ENCODE measurements at places on chromosomes 1 and 21.

DNA sequence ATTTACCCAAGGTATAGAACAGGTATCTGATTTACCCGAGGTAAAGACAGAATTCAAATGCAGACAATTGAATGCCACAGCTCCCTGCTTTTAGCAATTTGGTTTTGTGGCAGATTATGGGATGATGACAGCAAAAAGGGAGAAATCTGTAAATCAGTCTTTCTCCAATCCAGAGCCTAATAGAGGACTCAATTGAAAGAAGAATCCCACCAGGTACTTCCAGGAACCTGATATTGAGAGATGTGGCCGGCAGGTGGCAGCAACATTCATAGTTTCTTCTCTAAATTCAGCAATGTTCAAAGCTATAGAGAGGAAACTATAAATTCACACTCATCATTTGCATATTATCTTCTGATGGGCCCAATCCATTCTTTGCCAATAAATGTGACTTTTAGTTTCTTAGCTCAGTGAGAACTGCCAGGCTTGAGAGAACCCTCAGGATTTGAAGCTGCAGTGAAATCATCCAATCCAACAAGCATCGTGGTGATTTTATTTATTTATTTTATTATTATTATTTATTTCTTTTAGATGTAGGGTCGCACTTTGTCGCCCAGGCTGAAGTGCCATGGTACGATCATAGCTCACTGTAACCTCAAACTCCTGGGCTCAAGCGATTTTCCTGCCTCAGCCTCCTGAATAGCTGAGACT, 9.8 kb upstream of the PHACTR4 start:
- peak; percentile 48 for DNase-seq

GRCh38 chr1:30353637-30354036, 369.7 kb downstream of the MATN1 start:
- no peak for DNase-seq

DNA sequence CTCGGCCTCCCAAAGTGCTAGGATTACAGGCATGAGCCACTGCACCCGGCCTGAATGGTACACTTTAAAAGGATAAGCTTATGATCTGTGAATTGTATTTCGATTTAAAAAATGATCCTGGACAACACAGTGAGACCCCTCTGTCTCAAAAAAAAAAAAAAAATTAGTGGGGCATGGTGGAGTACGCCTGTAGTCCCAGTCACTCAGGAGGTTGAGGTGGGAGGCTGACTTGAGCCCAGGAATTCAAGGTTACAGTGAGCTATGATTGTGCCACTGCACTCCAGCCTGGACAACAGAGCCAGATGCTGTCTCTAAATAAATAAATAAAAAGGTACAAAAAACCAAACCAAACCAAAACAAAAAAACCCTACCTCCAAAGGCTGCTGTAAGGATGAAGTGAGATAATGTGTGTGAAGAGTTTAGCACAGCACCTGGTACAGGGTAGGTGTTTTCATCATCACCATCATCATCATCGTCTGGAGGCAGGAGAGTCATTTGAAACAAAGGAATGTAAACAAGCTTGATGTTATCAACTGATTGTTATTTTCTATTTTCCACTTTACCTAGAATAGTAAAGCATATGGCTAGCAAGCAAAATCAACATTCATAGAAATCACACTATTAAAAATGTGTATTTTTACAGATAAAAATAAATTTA, 22.5 kb upstream of the HTR1D start:
- no peak for DNase-seq

DNA sequence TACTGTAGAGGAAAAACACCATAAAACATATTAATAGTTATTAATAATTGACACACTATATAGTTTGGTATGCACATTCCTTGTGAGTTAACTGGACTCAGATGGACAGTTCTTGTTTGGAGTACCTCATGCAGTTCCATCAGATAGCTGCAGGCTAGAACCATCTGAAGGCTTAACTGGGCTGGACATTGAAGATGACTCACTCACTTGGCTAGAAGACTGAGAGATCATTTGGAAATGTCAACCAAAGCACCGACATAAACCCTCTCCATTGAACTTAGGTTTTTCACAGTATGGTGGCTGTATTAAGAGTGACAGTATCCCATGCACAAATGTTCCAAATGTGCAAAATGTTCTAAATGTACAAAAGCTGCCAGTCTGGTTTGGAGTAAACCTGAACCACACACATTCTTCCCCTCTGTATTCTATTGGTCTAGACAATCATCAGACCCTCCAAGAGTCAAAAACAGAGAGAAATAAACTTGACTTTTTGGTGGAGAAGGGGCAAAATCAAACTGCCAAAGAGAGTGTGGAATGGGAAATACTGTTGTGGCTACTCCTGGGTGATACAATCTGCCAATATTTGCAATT, 708.4 kb downstream of the KCNT2 start:
- no peak for DNase-seq

DNA sequence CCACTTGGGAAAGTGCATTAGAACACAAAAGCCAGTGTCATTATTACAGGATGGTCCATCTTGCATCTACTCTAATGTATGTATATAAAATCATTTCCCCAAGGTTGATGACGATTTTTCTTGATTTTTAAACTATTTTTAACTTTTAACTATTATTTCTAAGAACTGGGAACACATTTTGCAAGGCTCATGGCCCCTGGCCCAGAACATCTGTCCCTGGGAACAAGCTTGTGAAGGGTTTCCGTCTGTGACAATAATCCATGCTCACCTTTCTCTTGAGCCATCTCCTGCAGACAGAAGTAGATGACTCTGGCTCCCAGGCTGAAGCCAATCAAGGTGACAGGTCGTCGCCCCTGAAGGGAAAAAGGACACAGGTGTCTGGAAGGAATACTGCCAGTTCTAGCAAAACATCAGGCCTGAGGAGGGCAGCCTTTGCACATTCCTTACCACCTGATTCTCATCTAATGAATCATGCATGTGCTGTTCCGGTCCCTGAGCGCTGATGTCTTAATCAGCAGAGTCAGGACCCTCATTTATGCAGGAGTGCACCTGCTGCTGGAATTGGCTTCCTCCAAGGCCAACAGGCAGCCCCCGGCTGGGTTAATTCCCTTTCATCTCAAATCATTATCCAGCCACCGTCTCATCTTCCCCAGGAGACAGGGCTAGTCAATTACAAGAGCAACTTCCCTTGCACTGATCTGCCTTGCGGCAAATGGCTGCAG, 62.5 kb downstream of the TMCO4 start:
- DNase-seq, result no peak

- no peak for DNase-seq
Observed at GRCh38 chr1:179107706-179108629, 26.1 kb downstream of the TOR3A start.

DNA sequence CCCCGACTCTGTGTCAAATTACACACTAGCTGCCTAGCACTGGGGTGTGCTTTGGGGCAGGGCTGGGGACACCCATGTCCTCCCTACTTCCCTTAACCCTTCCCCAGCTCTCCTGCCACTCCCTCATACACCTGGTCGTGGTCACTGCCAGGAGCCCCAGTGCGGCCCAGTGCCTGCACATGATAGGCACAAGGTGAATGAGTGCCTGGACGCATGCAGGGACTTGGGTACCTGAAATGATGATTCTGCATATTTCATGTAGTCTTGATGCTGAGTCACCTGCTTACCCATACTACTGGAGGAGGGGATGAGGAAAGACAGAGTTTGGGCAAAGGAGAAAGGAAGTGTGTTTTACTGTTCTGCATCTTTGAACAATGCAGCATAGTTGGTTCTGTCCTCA, 1.5 kb upstream of the VANGL2 start:
- no peak for DNase-seq

- DNase-seq, result no peak
Observed at GRCh38 chr1:223018534-223018933, 124.5 kb downstream of the TLR5 start.

DNA sequence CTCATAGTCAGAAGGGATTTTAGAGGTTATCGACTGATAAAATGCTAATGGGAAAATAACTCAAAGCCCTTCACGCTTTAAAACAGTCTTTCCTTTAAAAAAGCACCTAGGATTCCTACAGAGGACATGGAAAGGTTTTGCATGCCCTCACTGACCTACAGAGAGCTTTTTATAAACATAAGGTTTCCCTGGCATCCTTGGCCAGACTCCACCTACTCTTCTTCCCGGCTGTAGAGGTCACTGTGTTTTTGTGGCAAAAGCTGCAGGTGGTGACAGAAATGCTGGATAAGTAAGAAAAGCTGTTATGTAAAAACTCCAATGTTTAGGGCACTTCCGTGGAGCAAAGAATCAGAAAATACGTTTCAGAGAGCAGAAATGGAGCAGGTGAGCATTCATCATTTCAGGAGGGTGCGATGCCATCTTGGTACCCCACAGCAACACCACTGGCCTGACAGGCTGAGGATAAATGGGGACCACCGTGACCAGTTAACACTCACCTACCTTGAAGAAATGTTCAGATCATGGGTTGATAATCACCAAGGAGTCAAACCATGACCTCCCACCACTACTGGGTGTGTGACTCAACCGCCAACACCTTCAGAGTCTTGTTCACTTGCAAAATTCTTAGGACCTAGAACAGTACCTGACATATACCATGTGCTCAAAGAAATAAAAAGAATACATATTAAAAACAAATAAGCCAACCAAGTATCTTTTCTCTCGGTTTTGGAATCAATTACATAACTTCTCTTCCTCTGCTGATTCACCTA, 46.6 kb downstream of the SSBP3 start:
- no peak for DNase-seq

GRCh38 chr1:88979054-88979748, 13.2 kb downstream of the KYAT3 start:
- no peak for DNase-seq

DNA sequence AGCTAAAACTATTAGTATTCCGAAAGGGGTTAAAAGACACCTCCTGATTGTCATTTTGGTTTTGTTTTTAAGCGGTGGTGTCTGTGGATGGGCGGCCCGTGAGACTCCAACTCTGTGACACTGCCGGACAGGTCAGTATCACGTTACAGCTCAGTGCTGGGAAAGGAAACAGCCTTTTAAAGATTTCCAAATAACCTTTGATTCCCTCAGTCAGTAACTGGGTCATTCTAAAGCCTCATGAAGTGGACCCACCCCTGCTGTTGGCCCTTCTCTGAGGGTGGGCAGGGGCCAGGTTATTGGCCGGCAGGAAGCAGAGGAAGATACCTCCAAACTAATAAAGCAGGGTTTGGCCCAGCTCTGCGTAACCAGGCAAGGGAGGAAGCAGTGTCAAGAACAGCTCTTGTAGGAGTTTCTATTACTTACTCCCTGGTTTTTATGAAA, 2.3 kb downstream of the RHOU start:
- no peak for DNase-seq

DNA sequence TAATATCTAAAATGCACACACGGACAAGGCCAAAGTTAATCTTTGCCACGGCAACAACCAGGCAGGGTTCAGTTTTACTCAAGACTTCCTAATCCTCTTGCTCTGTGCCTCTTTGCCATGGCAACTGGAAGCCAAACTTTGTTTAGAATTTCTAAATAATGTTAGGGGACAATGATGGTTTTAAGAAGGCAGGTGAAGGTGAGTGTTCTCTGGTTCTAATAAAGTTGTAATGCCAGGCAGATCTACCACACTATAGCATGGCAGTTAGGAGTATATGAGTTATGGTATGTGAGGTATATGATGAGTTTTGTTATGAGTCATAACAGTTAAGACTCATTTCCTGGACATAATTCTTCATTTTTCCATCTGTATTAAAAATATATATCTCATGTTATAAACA, 2.7 kb downstream of the PTPRC start:
- no peak for DNase-seq

- no peak for DNase-seq
Observed at GRCh38 chr1:72283307-72284083, 1.2 kb upstream of the NEGR1 start.

GRCh38 chr1:91754348-91754747, 131.6 kb downstream of the TGFBR3 start:
- peak; percentile 6 for DNase-seq

- DNase-seq, result no peak
Observed at GRCh38 chr1:234969581-234970400, 158.8 kb downstream of the TOMM20 start.

GRCh38 chr1:53448241-53448841, 10.9 kb upstream of the DMRTB1 start:
- DNase-seq, result no peak

GRCh38 chr1:199948587-199949280, 78.8 kb upstream of the NR5A2 start:
- no peak for DNase-seq

DNA sequence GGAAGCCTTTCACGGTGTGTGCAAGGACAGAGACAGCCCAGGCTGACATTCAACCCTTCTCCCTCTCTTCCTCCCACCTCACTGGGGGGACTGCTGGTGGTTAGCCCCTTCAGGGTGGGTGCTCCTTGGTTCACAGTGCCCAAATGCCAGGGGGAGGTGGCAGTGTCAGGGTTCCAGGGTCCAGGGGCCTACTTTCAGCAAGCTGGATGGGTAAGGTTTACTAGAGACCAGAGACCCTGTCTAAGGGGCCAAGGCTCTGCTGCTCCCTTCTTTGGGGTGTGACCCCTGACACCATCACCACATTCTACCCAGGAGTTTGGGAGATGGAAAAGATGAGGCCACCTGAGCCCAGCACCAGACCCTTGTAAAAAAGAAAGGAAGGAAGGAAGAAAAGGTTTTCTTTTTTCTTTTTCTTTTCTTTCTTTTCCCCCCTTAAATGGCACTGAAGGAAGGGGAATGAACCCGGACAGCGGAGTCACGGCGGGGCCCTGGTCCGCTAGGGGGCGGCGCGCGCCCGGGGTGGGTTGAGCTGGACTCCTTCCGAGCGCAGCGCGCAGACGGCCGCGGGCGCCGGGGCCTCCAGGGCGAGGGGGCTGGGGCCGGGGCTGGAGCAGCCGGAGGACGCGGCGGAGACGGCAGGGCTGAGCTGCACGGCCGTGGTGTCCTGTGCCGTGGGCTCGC, 18.8 kb downstream of the KNCN start:
- DNase-seq, result peak; percentile 32

- no peak for DNase-seq
Observed at GRCh38 chr1:116667575-116668105, at the start of gene IGSF3. Gene IGSF3, minus strand, starts transcription at chr1:116667733. Its CDS starts 1,407 bp downstream, at chr1:116666326.

GRCh38 chr1:35278886-35279554, 10.5 kb downstream of the ZMYM4 start:
- no peak for DNase-seq

DNA sequence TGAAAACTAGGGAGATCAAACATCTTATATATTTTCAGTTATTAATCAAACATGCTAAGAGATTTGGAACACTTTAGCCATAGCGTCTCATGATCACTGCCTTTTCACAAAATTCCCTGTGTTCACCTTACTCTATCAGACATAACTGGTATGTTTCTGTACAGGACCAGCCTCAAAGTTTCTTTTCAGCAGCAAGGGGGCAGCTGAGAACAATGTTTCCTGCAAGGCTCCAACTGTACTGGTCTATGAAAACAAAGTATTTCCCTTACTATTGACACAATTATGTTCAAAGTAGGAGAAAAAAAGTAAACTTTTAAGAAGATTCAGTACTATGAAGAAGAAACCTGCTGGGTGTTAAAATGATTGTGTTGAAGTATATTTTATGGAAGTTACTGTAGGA, 98.5 kb downstream of the ATF6 start:
- no peak for DNase-seq

- DNase-seq, result no peak
Observed at GRCh38 chr1:4595341-4596225, 58.8 kb upstream of the AJAP1 start.

Measured in activated CD4-positive, CD25-positive, alpha-beta regulatory T cell treated with anti-CD3 and anti-CD28 coated beads, Interleukin-2, amount 50 U/mL, for 16 hours (primary cell).